ENCODE measurements at places on chromosomes 2 and 18.

DNA sequence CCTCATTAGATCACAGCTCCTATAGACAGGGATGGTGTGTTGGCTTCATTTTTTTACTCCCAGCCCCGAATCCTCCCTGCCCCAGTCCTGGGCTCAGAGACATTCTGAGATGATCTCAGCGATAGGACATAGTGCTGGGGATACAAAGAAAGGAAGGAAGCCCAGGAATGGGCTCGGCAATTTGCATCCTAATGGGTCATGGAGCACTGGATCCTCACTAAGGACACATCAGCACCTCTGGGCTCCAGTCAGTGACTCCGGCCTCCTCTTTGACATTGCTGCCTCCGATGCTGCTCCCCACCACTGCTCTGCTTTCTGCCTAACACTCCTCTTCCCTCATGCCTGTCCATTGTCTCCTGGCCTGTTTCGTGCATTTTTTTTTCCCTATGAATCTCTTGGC, 489.1 kb downstream of the STK39 start:
- peaks cover 4% of the 10 kb centered on the region for H3K27me3 ChIP-seq
- no peak for DNase-seq
- H3K36me3 ChIP-seq = no peaks in the 10 kb centered on the region
- H3K4me1 ChIP-seq = no peaks in the 10 kb centered on the region
- H3K27ac ChIP-seq = no peak overlapping the region

DNA sequence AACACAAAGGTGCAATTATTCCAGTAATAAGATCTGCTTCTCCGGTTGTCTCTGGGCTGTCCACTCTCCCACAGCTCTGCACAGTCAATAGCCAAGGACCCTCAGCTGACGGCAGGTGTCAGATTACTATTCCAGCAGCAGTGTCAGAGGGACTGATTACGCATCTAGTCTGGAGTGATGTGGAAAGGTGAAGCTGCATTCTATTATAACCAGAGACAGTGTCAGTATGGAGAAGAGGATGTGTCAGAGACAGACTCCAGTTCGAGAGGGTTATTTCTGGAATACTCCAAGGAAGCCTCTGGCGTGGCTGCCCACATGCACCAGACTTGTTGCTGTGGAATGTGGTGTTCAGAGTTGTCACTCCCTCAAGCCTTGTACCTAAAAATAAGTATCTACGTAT, 163.6 kb upstream of the TMEM200C start:
- no peak for DNase-seq
- no peaks in the 10 kb centered on the region for H3K27me3 ChIP-seq
- no peak overlapping the region for H3K27ac ChIP-seq

DNA sequence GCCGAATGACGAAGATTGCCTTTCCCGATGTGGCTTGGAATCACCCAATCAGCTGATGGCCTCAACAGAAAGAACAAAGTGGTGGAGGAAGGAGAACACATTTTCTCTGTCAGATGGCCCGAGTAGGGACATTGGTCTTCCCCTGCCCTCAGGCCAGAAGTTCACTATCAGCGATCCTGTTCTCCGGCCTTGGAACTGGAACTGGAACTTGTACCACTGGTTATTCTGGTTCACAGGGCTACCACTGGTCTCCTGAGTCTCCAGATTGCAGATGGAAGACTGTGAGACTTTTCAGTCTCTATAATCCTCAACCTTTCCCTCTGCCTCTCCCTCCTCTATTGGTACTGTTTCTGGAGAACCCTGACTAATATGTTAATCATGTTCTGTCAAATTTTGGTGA, 180.4 kb downstream of the ANKRD30B start:
- no peak for DNase-seq
- no peak overlapping the region for H3K27ac ChIP-seq
- H3K36me3 ChIP-seq = no peaks in the 10 kb centered on the region
- no peaks in the 10 kb centered on the region for H3K4me1 ChIP-seq

GRCh38 chr2:150473767-150474166, 13.7 kb downstream of the RND3 start:
- H3K27ac ChIP-seq = no peak overlapping the region
- H3K4me3 ChIP-seq = no peak overlapping the region
- DNase-seq = no peak

- no peak overlapping the region for H3K4me3 ChIP-seq
- peaks cover 31% of the 10 kb centered on the region for H3K4me1 ChIP-seq
- no peaks in the 10 kb centered on the region for H3K36me3 ChIP-seq
- no peak for DNase-seq
These were observed 123.5 kb downstream of the CABLES1 start for GRCh38 chr18:23258566-23259469.

- H3K4me1 ChIP-seq = no peaks in the 10 kb centered on the region
- no peak overlapping the region for H3K27ac ChIP-seq
- no peaks in the 10 kb centered on the region for H3K36me3 ChIP-seq
- no peak for DNase-seq
These were observed 299.2 kb upstream of the ZSWIM2 start for GRCh38 chr2:187148059-187148714.

DNA sequence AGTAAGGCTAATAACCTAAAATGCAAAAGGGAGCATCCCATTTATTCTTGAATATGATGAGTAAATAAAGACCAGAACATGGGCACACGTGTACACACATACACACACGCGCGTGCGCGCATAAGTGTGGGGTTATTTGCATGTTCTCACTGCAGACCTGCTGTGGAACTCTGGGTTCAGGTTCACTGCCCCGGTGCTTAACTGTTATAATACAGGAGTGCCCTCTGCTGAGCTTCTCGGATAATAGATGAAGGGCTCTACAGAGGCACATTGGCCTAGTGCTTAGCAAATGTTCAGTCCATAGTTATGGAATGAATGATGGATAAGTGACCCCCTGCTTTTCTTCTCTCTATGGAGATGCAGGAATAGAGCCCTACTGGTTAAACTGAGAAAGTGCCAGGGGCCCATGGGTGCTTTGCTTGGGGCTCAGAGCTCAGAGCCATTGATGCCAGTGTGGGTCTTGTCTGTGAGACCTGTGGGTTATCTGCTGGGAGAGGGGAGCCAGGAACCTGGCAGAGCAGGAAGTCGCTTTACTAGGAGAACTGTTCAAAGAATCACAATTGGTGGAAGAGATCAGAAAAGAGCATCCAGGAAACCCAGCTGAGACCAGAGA, 3.6 kb upstream of the ARL4C start:
- no peak overlapping the region for H3K4me3 ChIP-seq
- peak overlapping the region; percentile 65 for H3K27ac ChIP-seq
- peaks cover 31% of the 10 kb centered on the region for H3K4me1 ChIP-seq
- DNase-seq = peak; percentile 81
- peaks cover 21% of the 10 kb centered on the region for H3K36me3 ChIP-seq
- peaks cover 12% of the 10 kb centered on the region for H3K27me3 ChIP-seq

GRCh38 chr2:128037649-128038048, 9.8 kb upstream of the SAP130 start:
- peaks cover 15% of the 10 kb centered on the region for H3K27me3 ChIP-seq
- no peak for DNase-seq
- H3K4me1 ChIP-seq = no peaks in the 10 kb centered on the region
- H3K4me3 ChIP-seq = no peak overlapping the region

DNA sequence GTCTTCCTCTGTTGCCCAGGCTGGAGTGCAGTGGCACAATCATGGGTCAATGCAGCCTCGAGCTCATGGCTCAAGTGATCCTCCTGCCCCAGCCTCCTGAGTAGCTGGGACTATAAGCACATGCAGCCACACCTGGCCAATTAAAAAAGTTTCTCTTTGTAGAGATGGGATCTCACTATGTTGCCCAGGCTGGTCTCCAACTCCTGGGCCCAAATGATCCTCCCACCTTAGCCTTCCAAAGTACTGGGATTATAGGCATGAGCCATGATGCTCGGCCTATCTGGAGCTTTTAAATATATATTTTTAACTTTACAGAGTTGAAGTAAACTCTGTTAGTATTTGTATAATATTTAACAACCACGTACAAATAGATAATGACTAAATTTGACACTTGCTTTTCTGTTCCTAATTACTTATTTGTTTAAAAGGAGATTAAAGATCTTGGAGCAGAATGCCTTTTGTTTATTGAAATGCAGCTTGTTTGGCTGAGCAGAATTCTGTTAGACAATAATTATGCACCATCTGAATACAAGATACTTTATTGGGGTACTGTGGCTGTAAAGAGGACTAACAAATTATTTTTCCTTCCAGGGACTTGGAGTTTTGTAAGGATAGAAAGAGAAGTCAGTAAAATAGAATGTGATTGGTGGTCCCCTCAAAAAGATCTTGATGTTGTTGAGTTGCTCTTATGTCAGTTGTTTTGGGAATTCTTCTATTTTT, 175.0 kb downstream of the FMNL2 start:
- H3K27ac ChIP-seq = no peak overlapping the region
- no peaks in the 10 kb centered on the region for H3K36me3 ChIP-seq
- no peak overlapping the region for H3K4me3 ChIP-seq
- no peaks in the 10 kb centered on the region for H3K27me3 ChIP-seq

- no peaks in the 10 kb centered on the region for H3K4me1 ChIP-seq
- no peak overlapping the region for H3K27ac ChIP-seq
- H3K36me3 ChIP-seq = no peaks in the 10 kb centered on the region
- no peak overlapping the region for H3K4me3 ChIP-seq
- no peak for DNase-seq
These were observed 33.3 kb upstream of the CABLES1 start for GRCh38 chr18:23101861-23102432.

DNA sequence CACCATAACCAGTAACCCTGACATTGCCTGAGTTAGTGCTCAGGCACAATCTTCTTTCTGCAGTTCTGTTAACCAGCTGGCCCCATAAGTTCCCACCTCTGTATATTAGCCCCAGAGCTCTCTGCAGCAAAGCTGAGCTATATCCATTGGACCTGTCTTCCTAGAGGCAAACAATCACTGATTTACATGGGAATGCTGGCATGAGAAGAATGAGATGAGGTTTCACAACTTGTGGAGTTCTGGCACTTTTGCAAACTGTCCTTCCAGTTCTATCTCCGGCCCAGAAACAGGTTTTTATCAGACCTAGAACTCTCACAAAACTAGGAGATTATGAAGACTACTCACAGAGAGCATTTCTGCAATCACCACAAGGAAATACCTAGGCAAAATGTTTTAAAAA, 7.9 kb upstream of the CCBE1 start:
- no peaks in the 10 kb centered on the region for H3K36me3 ChIP-seq
- no peaks in the 10 kb centered on the region for H3K4me1 ChIP-seq
- H3K27me3 ChIP-seq = peaks cover 6% of the 10 kb centered on the region
- no peak for DNase-seq
- H3K27ac ChIP-seq = no peak overlapping the region

- no peaks in the 10 kb centered on the region for H3K4me1 ChIP-seq
- H3K27ac ChIP-seq = no peak overlapping the region
- no peak overlapping the region for H3K4me3 ChIP-seq
- no peak for DNase-seq
- H3K36me3 ChIP-seq = peaks cover 19% of the 10 kb centered on the region
- peaks cover 2% of the 10 kb centered on the region for H3K27me3 ChIP-seq
These were observed 14.4 kb downstream of the MGAT5 start for GRCh38 chr2:134268265-134268664.

- no peak overlapping the region for H3K27ac ChIP-seq
- no peak overlapping the region for H3K4me3 ChIP-seq
- H3K27me3 ChIP-seq = no peaks in the 10 kb centered on the region
- peaks cover 9% of the 10 kb centered on the region for H3K4me1 ChIP-seq
- no peak for DNase-seq
These were observed 23.7 kb downstream of the PGAP1 start for GRCh38 chr2:196902828-196903227.

GRCh38 chr2:62919041-62919440, 131.6 kb upstream of the OTX1 start:
- H3K27ac ChIP-seq = no peak overlapping the region
- H3K36me3 ChIP-seq = peaks cover 12% of the 10 kb centered on the region
- H3K4me1 ChIP-seq = no peaks in the 10 kb centered on the region

GRCh38 chr2:174324530-174324929, 10.2 kb upstream of the SP9 start:
- H3K27ac ChIP-seq = no peak overlapping the region
- peaks cover 73% of the 10 kb centered on the region for H3K27me3 ChIP-seq
- H3K36me3 ChIP-seq = peaks cover 8% of the 10 kb centered on the region
- no peak for DNase-seq
- no peak overlapping the region for H3K4me3 ChIP-seq
- peaks cover 19% of the 10 kb centered on the region for H3K4me1 ChIP-seq
